ENCODE measurements at places on chromosomes 12 and 14. TPM values are rescaled to one million over a fixed set of nuclear protein-coding genes. Genes with fewer than 3 reads are reported as not detected.

Gene SSPN
- total RNA-seq = 13.3 TPM

Gene PTPN21
- total RNA-seq = 5.7 TPM

Gene ZFP36L1
- 116 TPM for total RNA-seq

Gene MUCL1
- total RNA-seq = not detected

Gene NR4A1
- 11.5 TPM for total RNA-seq

Gene PTHLH
- total RNA-seq = 2.3 TPM

Gene NRXN3
- 1.8 TPM for total RNA-seq

Gene MARK3
- 61.6 TPM for total RNA-seq

Gene KRT72
- not detected for total RNA-seq

Gene TMEM179
- total RNA-seq = not detected

Gene PTPN6
- 1.0 TPM for total RNA-seq

Gene AGAP2
- total RNA-seq = 0.48 TPM

Gene KIF5A
- total RNA-seq = 0.91 TPM

Gene RASAL1
- not detected for total RNA-seq

Gene DPPA3
- total RNA-seq = not detected

Gene KLRC2
- not detected for total RNA-seq

Gene OR6C74
- not detected for total RNA-seq

Gene INSM2
- not detected for total RNA-seq

Gene KCNJ8
- 3.2 TPM for total RNA-seq

Gene BTG1
- 29.5 TPM for total RNA-seq

Gene LPAR5
- not detected for total RNA-seq

Gene A2M
- 566 TPM for total RNA-seq

Gene MON2
- 24.7 TPM for total RNA-seq

Gene PEBP1
- total RNA-seq = 254 TPM

Gene MYH6
- total RNA-seq = not detected

Gene MEG3
- total RNA-seq = 75.1 TPM

Gene MGAT4C
- total RNA-seq = under 0.01 TPM

Gene DNAI7
- total RNA-seq = not detected

Gene LUM
- 299 TPM for total RNA-seq

Measured in epithelial cell of alveolus of lung (primary cell).